Liver (tissue), 10 donors: ENCODE measurements at places on chromosomes 12 and 14. TPM values are rescaled to one million over a fixed set of nuclear protein-coding genes. Genes with fewer than 3 reads are reported as not detected.

Gene RERG
- polyA plus RNA-seq: 1.2 TPM

Gene TRIM9
- 0.09 TPM for polyA plus RNA-seq

Gene VSIG10
- 12.2 TPM for polyA plus RNA-seq

Gene GUCY2C
- polyA plus RNA-seq: not detected

DNA sequence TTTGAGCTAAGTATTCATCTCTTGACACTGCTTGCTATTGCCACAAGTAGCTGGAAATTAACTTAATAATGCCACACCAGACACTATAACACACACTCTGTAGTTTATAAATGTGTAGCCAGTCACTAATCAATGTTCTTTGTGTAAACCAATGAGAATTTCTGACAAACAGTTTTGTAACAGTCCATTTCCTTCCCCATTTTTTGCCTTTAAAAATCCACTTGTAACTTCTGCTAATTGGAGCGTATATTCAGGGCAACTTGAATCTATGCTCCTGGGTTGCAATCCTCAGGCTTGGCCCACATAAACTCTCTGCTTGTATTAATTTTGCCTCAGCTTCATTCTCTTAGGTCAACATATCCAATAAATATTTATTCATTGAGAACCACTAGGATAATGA, 125.0 kb upstream of the DHRS4 start:
- no peak for DNase-seq

GRCh38 chr12:104971306-104971705, 13.2 kb upstream of the SLC41A2 start:
- DNase-seq: no peak

DNA sequence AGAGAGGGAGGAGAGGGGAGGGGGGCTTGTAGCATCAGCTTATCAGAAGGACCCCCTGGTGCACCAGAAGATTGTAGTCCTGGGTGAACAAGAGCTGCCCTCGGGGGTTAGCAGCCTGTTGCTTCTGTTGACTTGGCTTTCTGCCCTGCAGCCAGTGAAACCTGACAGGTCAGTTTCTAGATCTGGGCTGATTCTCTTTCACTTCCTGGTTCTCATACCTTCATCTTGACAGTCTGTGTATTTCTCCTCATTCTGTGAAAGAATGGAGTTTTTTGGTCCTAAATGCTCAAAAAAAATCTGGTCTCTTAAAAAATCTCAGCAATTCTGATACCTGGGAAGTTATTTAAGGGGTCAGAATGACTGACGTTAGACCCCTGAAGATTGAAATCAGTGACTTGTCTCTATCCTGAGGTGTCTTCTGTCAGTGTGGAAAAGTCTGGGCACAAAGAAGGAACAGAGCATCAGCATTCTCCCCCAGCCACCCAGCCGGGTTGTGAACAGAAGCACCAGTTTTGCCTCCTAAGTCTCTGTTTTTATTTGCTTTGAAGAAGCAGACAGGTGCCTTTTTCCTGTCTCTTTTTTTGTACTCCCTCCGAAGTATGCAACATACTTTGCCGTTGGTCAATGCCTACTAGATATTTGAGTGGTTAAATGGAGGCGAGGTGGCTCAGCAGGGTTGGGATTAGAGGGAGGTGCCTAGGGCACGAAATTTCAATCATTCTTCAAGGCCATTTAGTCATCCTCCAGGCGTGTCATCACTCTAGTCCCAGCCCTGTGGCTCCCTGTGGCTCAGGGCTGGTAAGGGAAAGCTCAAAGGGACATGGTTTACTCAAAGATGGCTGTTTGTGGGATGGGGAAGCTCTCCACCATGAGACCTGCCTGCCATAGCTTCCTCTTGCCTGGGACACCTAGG, 24.0 kb downstream of the TTC9 start:
- DNase-seq: no peak

DNA sequence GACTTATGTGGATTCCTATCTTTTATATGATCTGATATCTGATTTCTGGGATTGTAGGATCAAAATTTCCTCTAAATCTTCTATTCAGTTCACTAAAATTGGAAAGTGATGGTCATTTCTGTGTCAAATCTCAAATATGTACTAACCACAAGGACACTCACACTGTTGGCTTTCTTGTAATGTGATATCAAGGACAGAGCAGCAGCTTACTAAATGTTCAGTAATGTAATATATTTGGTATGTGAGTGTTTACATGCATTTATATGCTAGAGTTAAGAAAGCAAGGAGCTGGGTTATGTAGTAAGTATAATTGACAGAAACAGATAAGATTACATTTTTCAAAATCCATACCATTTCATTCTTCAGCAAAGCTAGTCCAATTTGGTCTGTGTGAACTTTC, 16.5 kb downstream of the PUS7L start:
- DNase-seq: no peak
